ENCODE measurements at places on chromosomes 4 and X.
A peak's percentile ranks its signal among the peaks of the same experiment; 100 is the strongest.

DNA sequence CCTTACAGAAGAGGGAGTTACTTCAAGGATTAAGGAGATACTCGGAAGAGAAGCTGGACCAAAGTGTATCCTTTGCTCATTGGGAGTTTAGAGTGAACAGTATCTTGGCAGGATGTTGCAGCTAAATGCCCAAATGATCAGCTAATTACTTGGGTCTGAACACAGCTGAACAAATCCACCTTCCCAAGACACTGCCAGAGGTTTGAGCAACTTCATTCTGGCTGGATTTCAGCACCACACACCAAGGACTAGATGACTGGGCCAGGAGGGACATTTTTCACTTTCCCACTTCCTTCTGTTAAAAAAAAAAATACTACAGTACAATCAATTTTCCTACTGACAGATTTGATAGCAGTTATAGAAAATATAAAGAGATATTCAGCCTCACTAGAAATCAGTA lies 324.6 kb downstream of the MID1IP1 start:
- no peak for DNase-seq

DNA sequence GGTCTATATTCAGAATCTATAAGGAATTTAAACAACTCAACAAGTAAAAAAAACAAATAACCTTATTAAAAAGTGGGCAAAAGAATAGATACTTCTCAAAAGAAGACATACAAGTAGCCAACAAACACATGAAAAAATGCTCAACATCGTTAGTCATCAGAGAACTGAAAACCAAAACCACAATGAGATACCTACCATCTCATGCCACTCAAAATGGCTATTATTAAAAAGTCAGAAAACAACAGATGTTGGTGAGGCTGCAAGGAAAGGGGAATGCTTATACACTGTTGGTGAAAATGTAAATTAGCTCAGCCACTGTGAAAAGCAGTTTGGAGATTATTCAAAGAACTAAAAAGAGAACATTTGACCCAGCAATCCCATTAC lies 201.6 kb downstream of the QDPR start:
- peak; percentile 30 for DNase-seq

DNA sequence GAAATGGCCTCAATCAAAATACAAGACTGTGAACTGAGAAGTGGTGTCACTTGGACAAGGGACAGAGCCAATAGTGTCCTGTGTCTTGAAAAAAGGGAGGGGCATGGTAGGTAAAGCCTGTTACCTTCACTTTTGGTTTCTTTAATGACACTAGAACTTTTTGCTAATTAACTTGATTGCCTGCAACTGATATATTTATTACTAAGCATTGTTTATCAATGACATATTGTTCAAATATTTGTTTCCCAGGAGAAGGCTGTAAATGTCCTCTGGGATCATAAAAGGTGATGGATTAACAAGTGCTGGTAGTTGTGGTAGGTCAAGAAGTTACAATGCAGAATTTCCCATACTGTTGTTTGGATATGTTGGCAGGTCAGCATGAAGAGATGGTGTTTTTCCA lies 93.8 kb upstream of the SCML1 start:
- no peak for DNase-seq

GRCh38 chrX:22585831-22586230 lies 313.1 kb downstream of the CBLL2 start:
- DNase-seq, result no peak

DNA sequence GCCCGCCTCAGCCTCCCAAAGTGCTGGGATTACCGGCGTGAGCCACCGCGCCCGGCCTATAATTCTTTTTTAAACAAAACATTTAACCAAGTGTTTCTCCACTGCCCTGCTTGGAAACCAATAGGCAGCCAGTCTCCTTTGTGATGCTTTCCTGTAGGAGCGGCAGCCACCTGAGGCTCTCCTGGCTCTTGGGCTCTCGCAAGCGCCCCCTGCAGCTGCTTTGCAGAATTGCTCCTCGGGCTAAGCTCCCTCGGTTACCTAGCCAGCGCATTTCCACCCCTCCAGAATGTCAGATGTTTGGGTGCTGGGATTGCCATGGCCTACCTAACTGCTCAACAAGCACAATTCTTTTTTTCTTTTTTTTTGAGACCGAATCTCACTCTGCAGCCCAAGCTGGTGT lies 7.7 kb downstream of the S100P start:
- no peak for DNase-seq

GRCh38 chrX:88990882-88991582 lies 244.0 kb downstream of the CPXCR1 start:
- no peak for DNase-seq

GRCh38 chr4:110823251-110823650 lies 200.4 kb upstream of the PITX2 start:
- DNase-seq, result no peak

DNA sequence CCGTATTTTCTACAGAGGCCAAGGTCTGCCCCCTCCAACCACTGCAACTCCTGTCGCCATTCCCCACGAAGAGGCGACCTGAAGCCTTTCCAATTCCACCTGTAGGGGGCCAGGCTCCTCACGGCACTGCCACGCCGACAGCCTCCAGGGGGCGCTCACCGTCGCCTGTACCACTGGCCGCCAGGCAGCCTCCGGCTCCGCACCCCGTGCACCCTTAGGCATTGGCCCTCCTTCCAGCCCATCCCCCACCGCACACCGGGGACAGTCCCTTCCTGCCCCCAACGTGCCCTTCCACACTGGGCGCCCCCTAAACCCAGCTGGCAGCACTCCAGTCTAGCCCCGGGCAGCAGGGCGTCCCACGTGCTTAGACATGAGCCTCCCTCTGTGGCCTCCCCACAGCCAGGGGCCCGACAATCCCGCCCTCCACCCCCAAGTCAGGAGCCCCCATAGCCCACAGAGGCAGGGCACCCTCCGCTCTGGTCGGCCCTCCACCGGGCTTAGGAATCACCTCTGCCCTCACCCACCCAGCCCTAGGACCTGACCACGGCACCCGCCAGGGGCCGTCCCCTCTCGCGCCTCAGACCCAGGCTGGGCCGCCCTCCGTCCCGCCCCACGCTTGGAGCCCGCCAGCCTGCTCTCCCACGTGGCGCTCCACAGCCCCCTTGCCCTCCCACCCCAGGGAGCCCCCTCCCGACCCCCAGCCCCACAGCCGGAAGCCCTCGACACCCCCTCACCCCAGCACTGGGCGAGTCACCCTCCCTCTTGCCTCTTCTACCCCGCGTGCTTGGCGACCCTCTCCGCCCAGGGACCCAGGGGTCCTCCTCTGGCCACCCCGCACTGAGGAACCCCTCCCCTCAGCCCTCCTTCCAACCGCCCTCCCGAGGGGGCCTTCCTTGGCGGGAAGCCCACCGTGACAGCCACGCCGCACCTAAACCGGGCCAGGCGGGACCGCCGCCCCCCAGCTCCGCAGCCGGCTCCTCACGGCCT lies 711 bp downstream of the PNMA6E start:
- no peak for DNase-seq

- no peak for DNase-seq
These were observed 78.0 kb downstream of the MSN start for GRCh38 chrX:65745427-65745826.

DNA sequence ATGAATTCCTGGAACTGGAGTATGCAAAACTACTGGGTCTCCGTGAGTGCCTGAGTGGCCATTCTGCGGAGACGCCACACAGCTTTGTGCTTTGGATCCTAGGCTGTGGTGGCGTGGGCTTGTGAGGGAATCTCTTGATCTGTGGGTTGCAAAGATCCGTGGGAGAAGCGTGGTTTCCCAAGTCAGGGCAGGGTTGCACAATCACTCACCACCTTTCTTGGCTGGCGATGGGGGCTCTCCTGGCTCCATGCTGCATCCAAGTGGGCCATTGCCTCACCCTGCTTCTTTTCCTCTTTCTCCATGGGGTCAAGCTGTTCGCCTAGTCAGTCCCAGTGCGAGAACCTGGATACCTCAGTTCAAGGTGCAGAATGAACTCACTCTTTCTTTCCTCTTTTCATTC lies 62.5 kb downstream of the SLAIN2 start:
- no peak for DNase-seq

GRCh38 chr4:88275949-88276515 lies 8.3 kb downstream of the PPM1K start:
- DNase-seq, result no peak

DNA sequence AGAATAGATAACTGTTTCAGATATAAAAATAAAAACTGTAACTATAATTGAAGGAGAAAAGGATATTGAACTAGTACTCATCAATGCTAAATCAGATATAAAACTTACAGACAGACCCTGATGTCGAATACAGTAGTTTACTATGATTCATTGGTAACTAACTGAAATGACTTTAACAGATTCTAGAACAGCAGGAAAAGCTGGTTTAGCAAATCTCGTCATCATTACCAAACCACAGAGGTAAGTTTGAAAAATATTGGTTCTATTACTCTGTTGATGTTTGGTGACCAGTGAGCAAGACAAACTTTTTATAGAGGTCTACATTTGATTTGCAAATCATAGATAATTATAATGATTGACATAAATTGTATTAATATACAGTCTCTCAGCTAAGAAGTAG lies 551.4 kb upstream of the ADGRL3 start:
- no peak for DNase-seq

GRCh38 chrX:135556055-135556454 lies 35.6 kb downstream of the INTS6L start:
- no peak for DNase-seq

DNA sequence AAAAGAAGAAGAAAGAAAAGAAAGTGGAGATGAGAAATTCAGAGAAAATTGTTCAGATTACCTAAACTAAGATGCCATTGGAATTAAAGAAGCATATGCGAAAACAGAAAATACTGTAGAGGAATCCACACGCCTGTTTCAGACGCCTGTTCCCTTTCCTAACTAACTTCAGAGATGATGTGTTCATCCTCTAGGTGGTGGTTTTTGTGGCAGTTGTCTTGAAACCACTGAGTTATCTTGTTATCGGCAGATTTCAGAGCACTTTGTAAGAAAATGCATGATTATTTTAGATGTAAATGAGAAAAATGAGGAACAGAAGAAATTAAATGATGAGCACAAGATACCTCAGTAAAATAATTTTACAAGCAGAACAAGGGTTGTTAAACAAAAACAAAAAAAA lies 48.3 kb downstream of the FUNDC1 start:
- no peak for DNase-seq

DNA sequence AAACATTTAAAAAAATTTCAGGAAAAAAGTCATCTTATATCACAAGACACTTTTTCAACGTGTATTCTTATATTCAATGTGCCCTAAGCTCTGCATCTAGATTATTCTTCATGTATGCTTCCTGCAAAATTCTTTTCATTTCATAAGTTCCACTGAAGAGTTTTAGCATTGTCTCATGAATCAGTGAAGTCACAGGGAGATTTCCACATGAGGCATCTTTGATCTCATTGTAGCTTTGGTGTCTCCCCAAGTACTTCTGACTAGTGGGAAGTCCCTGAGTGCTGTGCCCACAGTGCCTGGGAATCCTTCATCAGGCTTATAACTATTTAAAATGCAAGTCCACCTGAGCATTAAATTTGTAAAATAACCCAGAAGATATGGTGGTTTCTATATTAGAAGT lies 123.8 kb downstream of the MAD2L1 start:
- DNase-seq, result no peak

- no peak for DNase-seq
These were observed 520.5 kb downstream of the PPARGC1A start for GRCh38 chr4:23369331-23369730.

GRCh38 chrX:111560801-111561200 lies 49.4 kb downstream of the SERTM2 start:
- DNase-seq, result no peak

- DNase-seq, result no peak
These were observed 969.3 kb upstream of the FTHL17 start for GRCh38 chrX:32041181-32041580.

GRCh38 chr4:76784237-76784636 lies 113.7 kb downstream of the SOWAHB start:
- DNase-seq, result no peak

GRCh38 chr4:98659106-98659592 lies 738 bp upstream of the TSPAN5 start:
- no peak for DNase-seq

DNA sequence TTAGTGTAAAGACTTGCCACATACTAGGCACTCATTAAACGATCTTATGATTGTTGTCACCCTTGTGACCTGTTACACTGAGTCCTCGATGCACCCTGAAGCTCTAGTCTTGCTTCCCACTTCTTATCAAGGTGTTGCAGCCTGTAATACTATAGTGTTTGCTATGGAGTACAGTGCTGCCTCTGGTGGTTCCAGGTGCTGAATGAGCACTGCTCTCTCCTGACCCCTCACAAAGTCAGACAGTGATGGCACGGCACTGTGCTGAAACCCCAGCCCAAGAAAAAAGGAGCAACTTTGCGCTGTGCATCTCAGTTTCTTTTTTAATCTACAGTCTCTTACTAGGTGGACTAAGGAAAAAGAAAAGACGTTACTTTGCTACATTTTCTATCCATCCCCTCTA lies 106.3 kb downstream of the GC start:
- no peak for DNase-seq

GRCh38 chr4:81505004-81505598 lies 33.4 kb upstream of the RASGEF1B start:
- no peak for DNase-seq

GRCh38 chrX:13840121-13840520 lies 23.2 kb upstream of the GPM6B start:
- DNase-seq, result no peak

Data from HFF-Myc (cell line).